ENCODE measurements at places on chromosomes 2 and 18.

GRCh38 chr18:57813245-57813644, 10.1 kb upstream of the ATP8B1 start:
- DNase-seq = no peak

DNA sequence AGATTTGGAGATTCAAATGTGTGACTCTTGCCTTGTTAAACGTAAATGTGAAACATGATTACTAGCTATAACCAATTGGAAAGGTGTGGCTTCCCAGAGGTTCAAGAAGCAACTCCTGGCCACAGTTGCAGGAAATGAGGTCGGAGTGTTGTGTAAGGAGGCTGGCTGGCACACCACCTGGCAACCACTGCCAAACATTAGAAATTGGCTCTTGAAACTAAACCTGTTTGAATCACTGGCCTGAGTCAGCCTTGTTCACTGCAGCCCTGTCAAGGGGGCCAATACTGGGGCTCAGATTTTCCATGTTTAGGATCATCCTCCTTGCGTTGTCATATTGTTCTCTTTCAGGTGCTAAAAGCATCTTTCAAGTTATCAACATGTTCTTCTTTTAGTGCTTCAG, 206.3 kb downstream of the ARL6IP6 start:
- no peak for DNase-seq

GRCh38 chr2:240322231-240322955, 113.1 kb upstream of the GPC1 start:
- no peak for DNase-seq

DNA sequence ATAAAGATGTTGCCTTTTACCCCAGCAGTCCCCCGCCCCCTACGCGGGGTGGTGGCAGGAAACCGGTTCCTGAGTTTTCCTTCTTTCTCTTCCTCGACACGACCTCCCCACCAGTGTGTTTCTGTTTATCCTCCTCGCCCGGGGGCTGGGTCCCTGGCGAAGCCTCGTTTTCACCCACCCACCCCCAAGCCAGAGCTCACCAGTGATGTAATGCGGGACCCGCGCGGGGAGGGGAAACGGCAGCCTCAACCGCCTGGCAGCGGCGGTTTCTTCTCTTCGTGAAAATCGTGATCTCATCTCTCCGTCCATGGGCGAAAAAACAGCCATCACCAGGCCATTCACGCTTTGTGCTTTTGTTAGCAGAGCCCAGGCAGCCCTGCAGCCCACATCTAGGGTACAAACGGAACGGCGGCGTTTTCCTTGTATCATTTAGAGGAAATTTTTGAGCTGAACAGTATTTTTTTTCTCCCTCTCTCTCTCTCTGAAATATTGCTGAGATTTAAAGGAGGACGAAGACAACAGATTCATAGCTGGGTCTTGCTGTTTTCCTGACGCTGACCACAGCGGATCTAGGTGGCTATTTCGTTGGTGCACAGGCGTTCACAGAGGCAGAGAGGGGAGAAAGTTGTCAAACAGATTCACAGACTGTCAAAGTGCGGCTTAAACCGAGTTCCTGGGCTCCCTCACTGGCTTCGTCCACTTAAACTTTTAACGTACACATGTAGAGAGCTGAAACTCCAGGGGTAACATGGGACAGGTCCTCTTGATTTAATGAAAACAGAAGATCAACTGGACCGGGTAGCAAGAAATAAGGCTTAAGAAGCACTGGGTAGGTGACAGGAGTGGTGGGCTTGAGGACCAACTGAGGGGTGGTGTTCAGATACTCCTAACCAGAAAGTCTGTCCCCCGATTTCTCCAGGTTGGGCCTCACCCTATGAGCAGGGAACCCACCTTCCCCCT, 21.9 kb upstream of the PAX3 start:
- DNase-seq = peak; percentile 59

DNA sequence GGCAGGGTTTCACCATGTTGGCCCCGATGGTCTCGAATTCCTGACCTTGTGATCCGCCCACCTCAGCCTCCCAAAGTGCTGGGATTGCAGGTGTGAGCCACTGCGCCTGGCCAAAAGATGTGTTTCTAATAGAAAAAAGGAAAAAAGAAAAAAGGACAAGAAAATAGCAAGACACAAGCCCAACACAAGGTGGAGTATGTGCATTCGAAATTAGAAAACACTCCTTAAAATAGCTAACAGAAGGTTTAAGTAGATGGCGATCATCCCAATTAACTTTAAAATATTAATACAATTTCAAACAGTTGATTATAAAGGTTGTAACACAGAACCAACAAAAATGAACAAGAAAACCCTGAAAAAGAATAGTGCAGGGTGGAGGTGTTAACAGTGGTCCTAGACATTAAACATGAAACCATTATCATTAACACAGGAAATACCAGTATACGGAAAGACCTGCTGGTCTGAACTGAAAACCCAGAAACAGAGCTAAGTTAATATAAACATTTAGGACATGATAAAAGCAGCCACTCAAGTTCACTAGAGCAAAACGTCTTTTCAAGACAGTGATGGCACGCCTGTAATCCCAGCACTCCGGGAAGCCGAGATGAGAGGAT, 57.9 kb downstream of the HDLBP start:
- DNase-seq = no peak

GRCh38 chr18:74826572-74826971, 228.9 kb downstream of the ZNF407 start:
- no peak for DNase-seq

DNA sequence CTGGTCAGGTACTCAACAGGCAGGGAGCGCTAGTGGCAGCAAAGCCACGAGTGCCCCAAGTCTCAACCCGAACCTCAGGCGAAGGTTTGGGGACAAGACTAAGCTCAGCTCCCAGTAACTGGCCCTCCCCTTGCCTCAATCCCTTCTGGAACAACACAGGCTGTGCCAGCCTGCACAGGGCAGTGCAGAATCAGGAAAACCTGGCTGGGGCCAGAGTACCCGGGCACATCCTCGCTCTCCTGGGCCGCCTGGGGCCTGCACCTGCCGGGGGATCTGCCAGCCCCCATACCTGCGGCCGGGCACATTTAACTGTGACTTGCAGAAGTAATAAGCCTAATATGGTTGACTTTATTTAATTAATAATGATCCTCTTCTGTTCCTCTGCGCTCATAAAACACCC, 60.6 kb downstream of the GBX2 start:
- DNase-seq = no peak

GRCh38 chr18:39455285-39455684, 1889.7 kb upstream of the CELF4 start:
- DNase-seq = no peak

- no peak for DNase-seq
Observed at GRCh38 chr2:156396126-156396525, 40.1 kb upstream of the GPD2 start.

- DNase-seq = no peak
Observed at GRCh38 chr2:10371441-10372196, 68.9 kb downstream of the HPCAL1 start.

DNA sequence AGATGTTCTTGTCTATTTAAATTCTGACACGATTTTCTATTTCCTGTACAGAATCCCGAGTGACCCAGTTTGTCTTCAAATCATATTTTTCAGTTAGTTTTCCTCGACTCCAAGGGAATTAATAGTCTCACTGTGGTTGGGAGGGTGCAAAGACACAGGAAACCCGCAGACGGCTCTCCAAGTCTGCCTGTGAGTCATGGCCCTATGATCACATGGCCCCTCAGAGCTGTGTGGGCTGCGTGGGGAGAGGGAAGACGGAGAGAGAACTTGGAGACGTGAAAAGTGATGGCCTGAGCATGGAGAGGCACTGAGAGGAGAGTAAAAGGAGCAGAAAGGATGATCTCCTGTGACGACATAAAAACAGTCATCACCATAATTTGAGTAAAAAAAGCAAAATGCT, 989.9 kb downstream of the DCDC2C start:
- DNase-seq = no peak

DNA sequence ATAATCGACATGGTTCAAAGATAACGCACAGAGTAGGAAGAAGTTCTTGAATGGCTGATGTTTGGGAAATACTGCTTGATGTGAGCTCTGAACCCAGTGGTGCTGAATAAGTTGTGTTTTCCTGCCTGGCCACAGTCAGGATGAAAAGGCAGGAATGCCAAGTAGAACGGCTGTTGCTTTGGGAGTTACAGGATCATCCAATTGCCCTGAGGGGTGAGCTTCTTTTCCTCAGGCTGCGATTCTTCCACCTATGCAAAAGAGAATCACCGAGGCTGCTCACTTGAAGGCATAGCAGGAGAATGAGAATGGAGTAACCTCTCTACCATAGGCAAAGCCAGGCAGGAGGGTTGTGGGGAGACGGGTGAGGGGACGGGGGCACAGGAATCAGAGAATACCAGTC, 14.4 kb upstream of the IGFBP2 start:
- DNase-seq = no peak

- DNase-seq = peak; percentile 88
Observed at GRCh38 chr2:11583840-11584524, 50.1 kb downstream of the GREB1 start.

DNA sequence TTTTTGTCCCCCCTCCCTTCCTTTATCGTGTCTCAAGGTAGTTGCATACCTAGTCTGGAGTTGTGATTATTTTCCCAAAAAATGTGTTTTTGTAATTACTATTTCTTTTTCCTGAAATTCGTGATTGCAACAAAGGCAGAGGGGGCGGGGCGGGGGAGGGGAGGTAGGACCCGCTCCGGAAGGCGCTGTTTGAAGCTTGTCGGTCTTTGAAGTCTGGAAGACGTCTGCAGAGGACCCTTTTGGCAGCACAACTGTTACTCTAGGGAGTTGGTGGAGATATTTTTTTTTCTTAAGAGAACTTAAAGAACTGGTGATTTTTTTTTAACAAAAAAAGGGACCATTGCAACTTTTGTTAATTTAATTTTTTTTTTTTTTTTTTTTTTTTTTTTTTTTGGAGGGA, 2.1 kb downstream of the SOX11 start:
- DNase-seq = no peak

GRCh38 chr2:61543062-61543461, 4.9 kb upstream of the XPO1 start:
- no peak for DNase-seq

All from uterus (tissue), 4 donors.